Sigmoid colon (tissue), 7 donors: ENCODE measurements at places on chromosomes 7 and 10.

DNA sequence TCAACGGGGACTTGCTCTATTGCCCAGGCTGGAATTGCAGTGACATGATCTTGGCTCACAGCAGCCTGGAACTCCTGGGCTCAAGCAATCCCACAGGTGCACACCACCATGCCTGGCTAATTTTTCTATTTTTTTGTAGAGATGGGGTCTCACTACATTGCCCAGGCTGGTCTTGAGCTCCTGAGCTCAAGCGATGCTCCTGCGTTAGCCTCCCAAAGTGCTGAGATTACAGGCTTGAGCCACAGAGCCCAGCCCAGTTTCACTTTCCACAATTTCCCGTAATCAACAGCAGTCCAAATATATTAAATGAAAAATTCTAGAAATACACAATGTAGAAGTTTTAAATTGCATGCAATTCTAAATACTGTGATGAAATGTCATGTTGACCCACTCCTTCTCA lies 24.0 kb downstream of the SEPTIN14 start:
- DNase-seq = no peak

DNA sequence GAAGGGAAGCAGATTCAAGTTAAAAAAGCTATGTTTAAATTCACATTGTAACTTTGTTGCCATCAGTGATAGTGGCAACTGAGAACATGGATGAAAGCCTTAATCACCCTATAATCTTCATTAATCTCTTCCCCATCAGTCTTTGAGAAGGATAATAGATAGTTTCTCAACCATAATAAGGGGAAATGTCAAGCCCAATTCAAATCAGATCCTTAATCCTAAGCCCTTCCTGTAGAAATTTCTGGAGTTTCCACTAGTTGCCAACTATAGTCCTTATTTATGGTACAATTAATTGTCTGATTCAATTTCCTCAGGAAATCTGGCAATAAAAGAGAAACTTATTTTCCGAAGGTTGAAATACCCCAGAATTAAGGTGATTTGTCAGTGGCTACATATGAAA lies 431.8 kb downstream of the ZWINT start:
- no peak for DNase-seq

GRCh38 chr10:43166880-43167497 lies 28.7 kb downstream of the CSGALNACT2 start:
- no peak for DNase-seq

- no peak for DNase-seq
Measured at GRCh38 chr7:41882256-41882655, 179.4 kb upstream of the INHBA start.

DNA sequence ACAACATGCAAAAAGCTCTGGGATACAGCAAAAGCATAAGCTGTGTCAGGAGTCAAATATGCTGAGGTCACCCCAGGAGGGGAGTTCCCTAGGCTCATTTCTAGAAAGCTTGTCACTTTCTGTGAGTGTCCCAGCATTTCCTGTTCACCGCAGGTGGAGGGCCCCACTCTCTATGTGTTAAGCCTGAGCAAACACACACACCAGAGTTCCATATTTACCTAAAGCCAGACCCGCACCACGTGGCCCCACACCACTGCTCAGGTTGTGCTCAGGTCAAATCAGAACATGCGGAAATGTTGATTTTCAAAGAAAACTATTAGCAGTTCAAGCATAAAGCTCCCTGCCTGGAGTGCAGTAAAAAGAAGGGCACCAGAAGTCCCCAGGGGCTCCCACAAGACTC lies 259.6 kb upstream of the PPP2R2D start:
- no peak for DNase-seq

GRCh38 chr7:155885167-155886155 lies 73.2 kb upstream of the SHH start:
- DNase-seq = peak; percentile 44

DNA sequence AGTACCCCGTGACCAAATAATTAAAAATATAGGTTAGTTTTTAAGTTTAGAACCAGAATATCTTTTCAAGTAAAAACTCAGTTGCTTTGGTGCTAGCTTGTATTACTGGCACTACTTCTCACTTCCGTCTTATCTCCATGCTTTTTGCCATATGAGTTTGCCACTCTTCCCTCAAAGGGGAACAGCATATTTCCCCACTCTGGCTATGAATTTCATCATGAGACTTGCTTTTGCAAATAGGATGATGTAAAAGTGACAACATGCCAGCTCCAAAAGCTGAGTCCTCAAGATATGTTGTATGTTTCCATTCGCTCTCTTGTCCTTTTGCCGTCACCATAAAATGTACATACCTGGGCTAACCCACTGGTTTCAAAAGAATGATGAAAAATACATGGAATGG lies 178.1 kb upstream of the SEMA3A start:
- DNase-seq = no peak

- no peak for DNase-seq
Measured at GRCh38 chr7:121382473-121382872, 13.6 kb downstream of the FAM3C start.

DNA sequence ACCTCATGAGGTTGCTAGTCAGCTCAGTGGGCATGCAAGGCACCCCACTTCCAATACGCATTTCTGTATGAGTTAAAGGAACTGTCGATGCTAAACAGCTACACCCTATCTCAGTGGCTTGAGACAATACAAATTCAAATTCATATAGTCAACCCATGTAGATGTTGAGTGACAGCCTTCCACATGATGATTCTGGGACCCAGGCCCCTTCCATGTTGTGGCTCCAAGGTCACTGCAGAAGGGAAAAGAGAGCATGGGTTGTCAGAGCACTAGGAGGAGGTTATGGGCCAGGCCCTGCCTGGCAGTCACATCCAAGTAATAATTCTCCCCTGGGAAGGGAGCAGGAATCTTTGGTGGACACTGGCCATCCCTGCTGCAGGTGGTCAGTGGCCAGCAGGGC lies 28.2 kb downstream of the C10orf105 start:
- DNase-seq = no peak

DNA sequence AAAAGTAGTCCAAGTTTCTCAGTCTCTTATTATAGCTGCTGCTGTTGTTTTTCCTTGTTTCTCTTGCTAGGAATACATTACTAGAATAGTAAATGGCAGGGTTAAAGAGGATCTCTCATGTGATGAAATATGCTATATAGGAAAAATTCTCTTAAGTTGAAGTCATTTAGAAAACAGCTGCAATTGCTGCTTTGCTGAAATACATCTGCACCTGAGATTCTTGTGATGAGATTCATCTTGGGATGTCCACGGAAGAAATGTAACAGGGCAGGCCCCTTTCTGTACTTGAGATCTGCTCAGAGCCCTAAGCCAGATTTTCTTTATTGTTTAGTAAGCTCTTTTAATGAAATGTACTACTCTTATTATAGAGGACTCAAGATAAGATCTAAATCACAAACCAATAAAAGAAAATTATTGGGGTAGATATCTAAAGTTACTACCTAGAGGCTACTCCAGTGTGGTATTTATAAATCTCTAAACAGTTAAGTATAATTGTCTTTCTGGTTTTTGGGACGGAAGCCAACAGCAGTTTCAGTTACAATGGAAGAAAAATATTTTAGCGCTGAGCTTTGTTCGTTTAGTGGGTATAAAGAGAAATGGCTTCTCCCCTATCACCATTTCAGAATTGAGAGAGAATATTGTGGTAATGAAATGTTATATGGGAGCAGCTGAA lies 701.5 kb downstream of the KCNMA1 start:
- DNase-seq = no peak

DNA sequence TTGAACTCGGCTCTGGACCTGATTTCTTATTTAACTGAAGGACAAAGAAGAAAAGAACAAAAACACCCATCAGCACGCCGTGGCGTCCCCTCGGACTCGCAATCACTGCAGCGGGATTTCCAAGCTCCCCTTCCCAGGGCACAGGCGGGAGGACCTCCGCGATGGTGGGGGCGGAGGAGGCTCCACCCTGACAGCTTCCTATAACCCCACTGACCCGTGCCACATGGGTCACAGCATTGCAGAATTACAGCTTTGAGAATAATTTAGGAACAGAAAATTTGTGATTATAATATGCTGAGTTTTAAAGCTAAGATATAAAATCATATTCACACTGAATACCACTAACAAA lies 129.7 kb upstream of the SEC61G start:
- no peak for DNase-seq

DNA sequence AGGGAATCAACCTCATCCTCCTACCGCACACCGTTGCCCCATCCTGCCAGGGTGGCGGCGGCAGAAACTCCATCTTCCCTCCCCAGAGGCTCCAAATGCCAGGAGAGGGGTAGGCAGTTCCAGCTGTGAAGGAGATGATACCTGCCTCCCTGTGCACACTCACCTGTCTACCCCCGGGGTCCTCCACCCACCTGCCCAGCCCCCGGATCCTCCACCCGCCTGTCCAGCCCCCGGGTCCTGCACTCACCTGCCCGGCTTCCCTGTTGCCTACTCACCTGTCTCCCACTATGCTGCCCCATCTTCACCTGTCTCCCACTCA lies 13.4 kb upstream of the DNAAF5 start:
- peak; percentile 60 for DNase-seq

GRCh38 chr7:38274927-38275620 lies 1.6 kb upstream of the TARP start:
- no peak for DNase-seq

- no peak for DNase-seq
Measured at GRCh38 chr7:156780724-156781455, 112.1 kb downstream of the LMBR1 start.

- DNase-seq = no peak
Measured at GRCh38 chr7:42440951-42441350, 203.9 kb upstream of the GLI3 start.

DNA sequence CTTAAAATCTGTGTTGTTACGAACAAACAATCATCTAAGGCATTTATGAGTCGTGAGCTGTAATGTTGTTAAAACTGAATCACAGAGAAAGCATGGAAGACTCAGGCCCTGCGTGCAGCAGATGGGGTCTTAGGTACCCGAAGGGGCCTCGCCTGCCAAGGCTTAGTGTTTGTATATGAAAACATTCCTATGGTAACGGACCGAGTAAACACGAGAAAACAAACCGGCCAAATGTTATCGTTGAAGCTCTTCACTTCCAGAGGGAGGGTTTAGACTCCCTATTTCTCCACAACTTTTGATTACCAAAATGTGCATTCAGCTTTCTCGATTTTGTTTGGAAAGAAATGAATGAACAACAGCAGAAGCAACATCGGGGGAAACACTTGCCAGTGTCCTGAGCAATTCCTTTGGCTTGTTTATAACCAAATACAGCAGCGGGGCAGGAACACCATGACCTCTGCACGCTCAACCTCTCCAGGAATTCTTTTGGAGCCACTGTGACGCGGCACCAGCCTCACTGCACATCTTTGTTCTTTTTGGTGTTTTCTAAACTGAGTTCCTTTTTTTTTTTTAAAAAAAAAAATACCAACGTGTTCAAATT lies 121.6 kb upstream of the KLF6 start:
- peak; percentile 82 for DNase-seq

DNA sequence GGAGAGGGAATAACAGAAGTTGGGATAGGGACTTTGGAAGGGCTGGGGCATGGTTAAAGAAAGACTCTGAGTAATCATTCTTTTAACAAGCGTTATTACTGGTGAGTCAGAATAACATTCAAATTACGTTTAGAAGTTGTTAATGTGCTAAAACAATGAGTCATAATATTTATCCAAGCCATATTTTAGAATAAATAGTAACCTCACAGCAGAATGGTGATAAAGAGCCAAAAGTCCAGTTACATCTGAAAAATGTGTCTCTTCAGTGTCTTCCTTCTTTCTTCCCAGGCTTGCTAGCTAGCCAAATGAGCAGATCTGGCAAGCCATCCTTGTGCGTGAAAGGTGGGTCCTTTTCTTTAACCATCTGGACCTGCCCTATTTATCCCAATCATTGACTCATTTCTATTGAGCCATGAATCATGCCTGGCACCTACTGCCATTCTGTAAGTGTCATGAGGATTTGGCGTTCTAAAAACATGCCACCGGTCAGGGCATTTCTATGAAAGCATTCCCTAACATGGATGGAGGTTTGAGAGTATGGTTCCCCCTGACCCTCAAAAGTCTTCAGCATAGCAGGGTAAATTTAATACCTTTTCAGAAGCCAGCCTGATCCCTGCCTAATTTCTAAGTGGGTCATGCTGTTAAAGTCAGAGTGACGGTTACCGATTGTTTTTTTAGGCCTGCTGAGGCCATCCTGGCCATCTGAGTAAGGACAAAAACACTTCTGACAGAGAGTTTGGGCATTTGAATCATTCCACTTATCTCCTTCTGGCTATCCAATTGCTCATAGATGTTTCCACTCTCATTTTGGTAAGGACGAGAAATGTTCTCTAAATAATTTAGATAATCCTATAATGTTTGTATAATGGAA lies 26.9 kb downstream of the MYPN start:
- no peak for DNase-seq

DNA sequence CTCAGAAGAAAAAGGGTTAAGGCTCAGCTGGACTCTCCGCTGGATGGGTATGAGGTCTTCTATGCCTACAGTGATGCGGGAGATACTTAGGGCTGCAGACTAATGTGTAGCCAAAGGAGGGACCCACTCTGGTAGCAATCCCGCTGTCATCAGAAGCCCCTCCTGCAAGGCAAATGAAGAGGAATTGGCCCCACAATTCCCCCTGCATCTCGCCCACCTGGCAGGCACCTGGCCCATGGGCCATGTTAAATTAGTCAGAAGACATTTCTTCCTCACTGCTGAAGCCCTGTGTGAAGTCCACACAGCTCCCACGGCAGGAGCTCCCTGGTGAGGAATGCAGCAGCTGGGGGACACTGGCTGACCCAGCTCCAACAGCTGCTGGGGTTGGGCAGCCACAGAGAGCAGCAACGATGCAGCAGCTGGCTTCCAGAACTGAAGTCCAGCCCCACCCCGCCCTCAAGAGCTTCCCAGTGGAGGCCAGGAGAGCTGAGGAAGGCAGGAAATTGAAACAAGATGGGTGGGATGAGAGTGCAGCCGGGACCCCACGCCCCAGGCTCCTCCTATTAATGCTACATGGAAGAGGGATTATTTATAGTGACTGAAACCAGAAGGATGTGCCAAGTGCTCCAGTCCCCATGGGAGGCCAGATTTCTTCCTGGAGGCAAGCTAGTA lies 5.5 kb downstream of the VSTM4 start:
- DNase-seq = peak; percentile 87

DNA sequence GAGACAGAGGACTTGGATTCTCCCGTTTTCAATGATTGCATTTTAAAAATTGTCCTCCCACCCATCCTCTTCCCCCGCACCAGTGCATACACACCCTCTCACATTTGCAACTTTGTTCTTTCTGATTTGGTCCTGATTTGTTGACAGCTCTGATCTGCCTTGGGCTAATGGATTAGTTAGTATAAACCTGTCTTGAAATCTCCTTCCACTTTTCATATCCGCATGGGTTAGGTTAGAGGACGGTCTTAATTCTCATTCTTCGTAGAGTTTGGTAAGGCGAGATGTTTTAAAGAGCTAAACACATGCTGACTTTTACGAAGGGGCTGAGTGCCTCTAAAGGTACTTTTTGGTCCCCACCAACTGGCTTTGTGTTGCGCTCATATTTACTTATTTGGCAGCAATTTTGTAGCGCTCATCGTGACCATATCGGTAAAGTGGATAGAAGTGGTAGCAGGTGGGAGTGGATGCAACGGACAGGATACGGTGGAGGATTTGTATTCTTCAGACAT lies 1.1 kb downstream of the AHR start:
- no peak for DNase-seq
